ENCODE measurements at places on chromosomes 7 and 10. TPM values are rescaled to one million over a fixed set of nuclear protein-coding genes. Genes with fewer than 3 reads are reported as not detected.

TUBB8 gene
- total RNA-seq = not detected

HOXA4 gene
- total RNA-seq = not detected

EXOC6 gene
- total RNA-seq = 4.9 TPM

TRIM73 gene
- 0.24 TPM for total RNA-seq

TRPV5 gene
- not detected for total RNA-seq

PPP1R17 gene
- not detected for total RNA-seq

NODAL gene
- not detected for total RNA-seq

HTRA1 gene
- total RNA-seq = 428 TPM

CRHR2 gene
- not detected for total RNA-seq

SPDYE6 gene
- not detected for total RNA-seq

Measured in hair follicle dermal papilla cell (primary cell).